ENCODE measurements at places on chromosomes 2 and 18.

GRCh38 chr2:127584047-127584446 is 48.6 kb downstream of the MYO7B start:
- no peak for DNase-seq

DNA sequence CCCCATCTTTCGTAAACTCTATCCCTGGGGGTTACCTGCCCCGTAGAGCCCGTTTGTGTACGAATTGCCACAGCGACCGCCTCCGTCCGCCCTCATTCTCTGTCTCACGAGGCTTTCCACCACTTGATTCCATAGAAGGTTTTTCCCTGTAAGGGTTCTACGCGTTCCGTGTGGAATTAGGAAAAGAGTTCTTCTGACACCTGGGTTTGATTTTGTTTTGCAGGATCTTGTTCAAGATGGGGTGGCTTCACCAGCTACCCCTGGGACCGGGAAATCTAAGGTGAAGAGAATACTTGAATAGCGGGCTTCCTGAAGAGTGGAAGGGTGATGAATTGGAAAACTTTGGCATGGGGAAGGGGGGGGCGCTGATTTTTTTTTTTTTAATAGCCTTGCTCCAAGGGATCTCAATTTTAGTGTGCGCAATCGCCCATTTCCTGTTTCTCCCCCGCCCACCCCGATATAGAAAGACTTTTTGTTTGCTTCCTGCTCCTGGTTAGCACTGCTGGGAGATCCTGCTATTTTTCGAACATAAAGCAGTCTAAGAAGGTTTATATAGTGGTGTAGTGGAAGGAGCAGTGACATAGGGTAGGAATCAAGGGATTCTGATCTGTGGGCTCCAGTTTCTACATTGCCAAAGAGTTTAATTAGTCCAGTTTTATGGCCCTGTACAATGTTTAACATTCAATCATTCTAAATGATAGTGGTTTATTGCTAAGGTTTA is 564 bp downstream of the GCC2 start:
- DNase-seq = peak; percentile 20

GRCh38 chr2:196431957-196432356 is 207.6 kb upstream of the CCDC150 start:
- no peak for DNase-seq

- no peak for DNase-seq
Measured at GRCh38 chr2:152686321-152686720, 30.9 kb downstream of the PRPF40A start.

DNA sequence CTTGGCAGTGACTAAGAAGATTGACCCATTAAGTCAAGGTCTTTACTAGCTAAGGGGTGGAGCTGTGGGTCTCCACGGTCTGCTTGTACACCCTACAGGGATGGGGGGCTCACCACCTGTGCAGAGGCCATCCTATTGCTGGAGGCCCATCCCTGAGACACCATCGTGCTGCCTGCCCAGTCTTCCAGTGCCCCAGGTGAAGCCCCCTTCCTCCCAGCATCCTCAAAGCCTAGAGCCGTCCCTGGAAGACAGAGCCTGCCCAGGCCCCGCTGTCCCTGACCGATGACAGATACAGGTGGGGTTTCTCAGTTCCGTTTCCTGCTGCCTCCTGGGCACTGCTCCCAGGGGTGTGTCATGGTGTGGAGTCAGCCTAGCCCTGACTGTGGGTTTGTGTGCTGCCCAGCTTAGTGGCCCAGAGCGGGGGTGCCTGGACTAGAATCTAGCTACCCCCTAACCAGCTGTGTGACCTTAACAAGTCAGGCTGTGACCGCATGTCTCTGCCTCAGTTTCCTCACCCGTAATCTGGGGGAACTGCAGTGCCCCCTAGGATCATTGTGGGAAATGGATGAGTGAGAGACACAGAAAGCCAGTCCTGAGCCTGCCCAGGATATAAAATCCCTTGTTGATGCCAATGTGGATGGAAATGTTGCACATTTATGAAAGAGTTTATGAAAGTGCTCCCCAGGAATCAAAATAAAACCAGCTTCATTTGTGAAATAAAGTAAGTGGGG is 2.0 kb downstream of the OTOS start:
- DNase-seq = no peak

DNA sequence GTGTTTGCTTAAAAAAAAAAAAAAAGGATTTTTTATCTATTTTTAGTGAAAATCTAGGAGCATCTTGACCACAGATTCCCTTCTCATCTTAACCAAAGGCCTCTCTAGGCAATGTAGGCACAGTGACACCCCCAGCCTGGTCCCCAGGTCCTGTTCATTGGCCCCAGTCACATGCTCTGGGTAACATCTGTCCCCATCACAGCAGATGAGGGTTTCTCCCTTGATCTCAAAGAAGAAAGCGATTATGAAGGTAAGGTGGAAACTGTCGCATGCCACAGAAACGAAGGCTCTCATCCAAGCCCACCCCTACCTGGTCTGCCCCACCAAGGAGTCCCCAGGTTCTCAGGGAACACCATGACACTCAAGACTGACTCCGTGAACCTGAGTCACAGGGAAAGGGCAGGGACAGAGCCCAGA is 4.7 kb downstream of the HS6ST1 start:
- no peak for DNase-seq

GRCh38 chr2:120820263-120820952 is 84.7 kb downstream of the GLI2 start:
- no peak for DNase-seq

DNA sequence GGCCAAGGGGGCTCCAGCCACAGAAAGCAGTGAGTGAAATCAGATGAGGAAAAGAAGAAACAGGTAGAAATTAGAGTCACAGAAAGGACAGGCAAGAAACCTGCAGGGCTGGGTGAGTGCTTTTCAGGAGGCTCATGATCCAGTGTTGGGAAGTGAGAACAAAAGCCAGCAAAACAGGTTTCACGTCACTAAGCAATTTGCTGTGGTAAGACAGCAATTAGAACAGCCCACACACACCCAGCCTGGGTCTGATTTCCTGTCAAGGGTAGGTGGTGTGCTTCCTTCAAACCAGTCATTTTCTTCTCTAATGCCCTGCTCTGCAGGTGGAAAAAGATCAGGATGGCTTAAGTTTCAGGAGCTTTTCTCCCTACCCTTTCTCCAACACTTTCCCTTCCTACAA is 52.9 kb upstream of the XDH start:
- no peak for DNase-seq
